Stimulated activated CD4-positive, alpha-beta T cell treated with anti-CD3 and anti-CD28 coated beads, Interleukin-4, amount 100 ng/mL, for 24 hours (primary cell): ENCODE measurements at places on chromosomes 12 and 14.

GRCh38 chr12:31119803-31120211 lies 46.1 kb downstream of the DDX11 start:
- no peak for DNase-seq

DNA sequence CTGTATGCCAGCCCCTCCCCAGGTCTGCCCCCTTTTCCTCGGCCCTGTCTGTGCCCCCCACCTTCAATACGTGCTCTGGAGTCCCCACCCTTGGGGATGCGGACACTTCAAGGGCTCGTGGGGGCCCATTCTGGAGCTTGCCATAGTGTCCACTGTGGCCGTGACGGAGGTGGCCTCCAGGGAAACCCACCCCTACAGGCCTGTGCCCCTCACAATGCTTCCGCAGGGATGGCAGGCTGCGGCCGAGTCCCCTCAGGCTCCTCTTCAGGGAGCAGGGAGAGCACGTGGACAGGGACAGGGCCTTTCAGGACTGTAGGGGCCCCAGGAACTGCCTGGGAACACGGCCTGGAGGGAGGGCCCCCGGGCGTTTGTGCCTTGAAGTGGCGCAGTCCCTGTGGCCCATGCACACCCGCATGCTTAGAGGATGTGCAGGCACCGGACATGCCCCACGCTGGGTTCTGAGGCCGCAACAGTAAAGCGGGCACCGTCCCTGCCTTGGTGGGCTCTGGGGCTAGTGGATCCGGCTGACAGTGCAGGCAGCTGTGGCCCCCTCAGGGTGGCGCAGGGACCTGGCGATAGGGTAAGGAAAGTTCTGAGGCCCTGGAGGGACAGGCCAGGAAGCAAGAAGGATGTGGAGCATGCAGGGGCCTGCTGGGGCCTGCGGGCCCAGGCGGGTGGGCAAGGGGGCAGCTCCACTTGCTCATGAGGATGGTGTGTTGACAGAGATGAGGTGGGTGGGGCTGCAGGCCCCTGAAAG lies 209.0 kb upstream of the RTL1 start:
- DNase-seq = no peak

DNA sequence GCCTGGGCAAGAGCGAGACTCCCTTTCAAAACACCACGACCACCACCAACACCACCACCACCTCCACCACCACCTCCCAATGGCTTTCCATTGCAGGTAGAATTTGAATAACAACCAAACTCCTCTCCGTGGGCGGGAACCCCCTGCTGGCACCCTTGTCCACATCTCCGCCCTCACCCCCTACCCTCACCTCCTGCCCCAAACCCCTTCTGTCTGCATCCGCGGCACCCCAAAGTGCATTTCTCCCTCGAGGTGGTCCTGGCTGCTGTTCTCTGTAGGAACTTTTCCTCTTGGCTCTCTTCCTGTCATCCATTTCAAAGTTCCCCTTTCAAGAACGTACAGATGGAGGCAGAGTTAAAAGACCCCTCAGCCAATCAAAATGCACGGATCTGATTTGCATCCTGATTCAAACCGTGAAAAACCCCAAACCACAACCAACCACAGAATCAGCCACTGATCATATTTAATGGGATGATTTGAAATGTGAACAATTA lies 3.8 kb downstream of the SDSL start:
- DNase-seq = no peak

- no peak for DNase-seq
These were observed 400.2 kb upstream of the OR4E1 start for GRCh38 chr14:22073801-22074200.

DNA sequence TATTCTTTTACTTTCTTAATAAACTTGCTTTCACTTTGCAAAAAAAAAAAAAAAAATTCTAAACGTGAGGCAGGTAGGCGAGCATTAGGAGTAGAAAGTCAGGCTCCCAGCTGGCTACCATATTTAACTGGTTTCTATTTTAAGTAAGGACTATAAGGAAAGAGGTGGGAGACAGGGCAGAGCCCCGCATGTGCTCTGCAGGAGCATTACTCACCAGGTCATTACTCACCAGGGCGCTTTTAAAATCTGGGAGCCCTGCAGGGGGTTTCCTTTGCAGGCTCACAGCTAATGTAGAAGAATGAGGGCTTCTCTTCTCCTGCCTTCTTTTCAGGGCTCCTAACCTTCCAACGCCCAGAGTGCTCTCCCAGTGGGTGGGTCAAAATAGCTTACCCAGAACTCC lies 14.0 kb upstream of the DPF3 start:
- peak; percentile 12 for DNase-seq

GRCh38 chr14:32332415-32333316 lies 3.6 kb downstream of the AKAP6 start:
- no peak for DNase-seq
